Omental fat pad (tissue), 4 donors: ENCODE measurements at places on chromosomes 16 and 17. TPM values are rescaled to one million over a fixed set of nuclear protein-coding genes. Genes with fewer than 3 reads are reported as not detected.

The PRR15L gene
- total RNA-seq, result not detected

The SRSF2 gene
- total RNA-seq, result 208 TPM

The CA10 gene
- not detected for total RNA-seq

The ZFP90 gene
- 12.8 TPM for total RNA-seq

The CHST5 gene
- total RNA-seq, result not detected

The ABI3 gene
- 3.6 TPM for total RNA-seq

The TSPAN10 gene
- total RNA-seq, result 1.0 TPM

The SCARF1 gene
- total RNA-seq, result 24.5 TPM

The ZNF423 gene
- 6.6 TPM for total RNA-seq

The CCL5 gene
- total RNA-seq, result 5.5 TPM

The ODF4 gene
- total RNA-seq, result not detected

The HSD3B7 gene
- 28.1 TPM for total RNA-seq

DNA sequence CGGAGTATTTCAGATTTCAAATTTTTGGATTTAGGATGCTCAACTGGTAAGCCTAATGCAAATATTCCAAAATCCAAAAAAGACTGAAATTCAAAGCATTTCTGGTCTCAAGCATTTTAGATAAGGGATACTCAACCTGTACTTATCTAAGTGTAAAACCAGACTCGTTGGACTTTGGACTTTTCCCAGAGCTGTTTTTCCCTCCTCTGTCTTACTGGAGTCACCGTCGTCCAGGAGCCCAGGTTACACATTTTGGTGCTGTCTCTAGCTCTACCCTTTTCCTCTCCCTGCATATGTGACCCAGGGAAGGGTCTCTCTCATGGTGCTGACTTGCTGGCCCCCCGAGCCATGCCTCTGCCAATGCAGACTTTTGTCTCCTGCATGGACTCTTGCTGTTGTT lies 46.0 kb upstream of the MMP2 start:
- no peak for DNase-seq

GRCh38 chr16:11049396-11050059 lies 105.2 kb downstream of the CLEC16A start:
- no peak for DNase-seq

- DNase-seq, result no peak
These were observed 107.3 kb downstream of the SDK2 start for GRCh38 chr17:73536700-73537605.

- no peak for DNase-seq
These were observed 22.4 kb downstream of the SREBF1 start for GRCh38 chr17:17814162-17815061.

DNA sequence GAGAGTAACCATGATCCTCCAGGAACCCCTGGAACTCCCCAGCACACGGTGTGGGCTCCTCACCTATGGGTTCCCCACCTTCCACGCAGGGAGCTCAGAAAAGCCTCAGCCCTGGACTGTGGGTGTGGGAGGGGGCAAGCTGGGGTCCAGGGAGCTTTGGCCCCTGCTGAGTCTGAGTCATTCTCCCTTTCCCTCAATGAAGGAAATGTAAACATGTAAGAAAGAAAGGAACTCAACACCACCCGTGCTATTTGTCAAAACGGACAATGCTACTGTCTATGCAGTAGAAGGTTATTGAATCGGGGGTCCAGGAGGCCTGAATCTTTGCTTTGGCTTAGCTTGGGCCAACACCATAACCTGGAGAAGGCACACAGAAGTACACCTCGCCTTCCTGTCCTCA lies 222.8 kb downstream of the PMP22 start:
- DNase-seq, result no peak

DNA sequence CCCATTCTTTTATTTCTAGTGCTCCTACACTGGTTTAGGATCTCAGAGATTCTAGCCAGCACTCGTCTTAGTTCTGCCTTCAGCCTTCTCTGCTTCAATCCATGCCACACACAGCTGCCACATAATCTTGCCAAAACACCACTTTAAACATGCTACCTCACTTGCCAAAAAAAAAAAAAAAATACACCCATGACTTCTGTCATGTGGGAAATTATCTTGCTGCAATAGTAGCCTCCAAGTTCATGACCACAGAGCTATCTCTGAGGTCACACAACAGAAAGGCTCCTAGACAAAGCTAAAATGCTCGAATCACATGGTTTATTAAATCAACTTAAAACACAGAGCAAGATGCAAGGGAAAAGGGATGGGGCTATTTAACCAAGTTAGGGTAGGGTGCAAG lies 18.1 kb downstream of the FZD2 start:
- no peak for DNase-seq

- DNase-seq, result no peak
These were observed 2.1 kb downstream of the CD300LG start for GRCh38 chr17:43849116-43849515.

DNA sequence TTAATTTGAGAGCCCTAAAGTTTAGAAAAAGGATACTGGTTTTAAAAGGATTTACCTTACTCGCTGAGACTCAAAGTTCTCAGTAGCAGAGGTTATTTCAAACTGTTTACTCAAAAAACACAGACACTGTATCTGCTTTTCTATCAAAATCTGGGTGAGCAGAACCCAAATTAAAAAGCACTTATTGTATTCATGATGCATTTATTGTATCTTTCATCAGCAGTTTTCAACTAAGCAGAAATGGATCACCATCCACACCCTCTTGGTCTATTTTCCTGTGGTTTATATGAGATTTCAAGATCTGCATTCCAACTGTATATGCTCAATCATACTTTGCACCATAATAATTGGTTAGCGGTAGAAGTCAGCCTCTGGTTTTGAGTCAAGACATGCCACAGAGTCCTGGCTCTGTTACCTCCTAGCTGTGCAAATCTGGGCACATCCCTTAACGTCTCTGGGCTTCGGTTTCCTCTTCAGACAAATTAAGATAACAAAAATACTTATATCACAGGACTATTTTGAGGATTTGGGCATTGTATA lies 109.5 kb downstream of the ASIC2 start:
- no peak for DNase-seq

DNA sequence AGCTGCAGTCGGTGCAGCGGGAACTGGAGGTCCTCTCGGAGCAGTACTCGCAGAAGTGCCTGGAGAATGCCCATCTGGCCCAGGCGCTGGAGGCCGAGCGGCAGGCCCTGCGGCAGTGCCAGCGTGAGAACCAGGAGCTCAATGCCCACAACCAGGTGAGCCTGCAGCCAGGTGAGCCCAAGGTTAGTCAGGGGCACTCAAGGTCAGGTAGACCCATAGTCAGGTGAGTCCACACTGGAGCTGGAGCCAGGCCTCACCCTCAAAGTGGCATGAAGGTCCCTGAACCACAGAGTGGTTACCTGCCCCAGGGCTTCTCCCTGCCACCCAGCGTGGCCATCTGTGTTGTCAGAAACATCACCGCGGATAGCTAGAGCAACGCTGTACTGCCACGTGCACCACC lies 32.2 kb downstream of the PLD6 start:
- no peak for DNase-seq

DNA sequence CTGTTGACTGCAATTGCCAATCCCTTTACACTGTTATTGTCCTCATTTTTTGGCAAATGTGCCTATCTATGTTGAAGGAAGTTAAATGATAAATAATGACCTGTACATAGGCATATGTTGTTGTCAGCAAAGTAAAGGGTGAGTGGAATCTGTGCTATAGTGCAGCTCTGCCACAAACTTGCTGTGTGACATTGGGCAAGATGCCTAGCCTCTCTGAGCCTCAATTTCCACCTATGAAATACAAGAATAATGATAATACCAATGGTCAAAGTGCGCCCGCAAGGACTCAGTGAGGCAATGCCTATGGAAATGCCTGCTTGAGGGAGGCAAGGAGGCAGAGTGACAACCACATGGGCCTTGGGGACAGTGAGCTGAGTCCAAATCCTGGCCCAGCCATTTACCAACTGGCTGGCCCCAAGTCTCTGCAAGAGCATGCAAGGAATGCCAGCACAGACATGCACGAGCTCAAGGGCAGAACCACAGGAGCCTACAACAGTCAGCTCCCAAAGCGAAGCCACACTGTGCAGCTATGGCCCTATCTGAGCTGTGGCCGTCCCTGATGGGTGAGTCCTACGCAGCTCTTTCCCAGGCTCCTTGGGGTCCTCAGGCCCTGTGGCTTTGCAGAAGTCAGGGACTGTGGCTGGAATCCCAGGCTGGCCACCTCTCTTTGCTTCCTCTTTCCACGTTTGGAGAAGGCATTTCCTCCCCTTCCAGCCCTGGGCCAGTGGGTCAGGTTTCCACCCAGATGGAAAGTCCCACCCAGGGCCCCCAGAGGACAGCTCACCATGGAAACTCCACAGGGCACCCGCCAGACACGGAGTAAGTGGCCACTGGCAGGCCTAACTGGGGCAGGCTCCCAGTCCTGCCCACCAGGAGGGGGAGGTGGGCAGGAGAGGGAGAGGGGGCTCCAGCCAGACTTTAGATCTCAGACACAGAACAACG lies 82.1 kb downstream of the ZNF423 start:
- DNase-seq, result no peak

- no peak for DNase-seq
These were observed 4.8 kb upstream of the N4BP1 start for GRCh38 chr16:48614759-48615158.

GRCh38 chr16:89697616-89698331 lies 3.7 kb downstream of the SPATA2L start:
- DNase-seq, result no peak

DNA sequence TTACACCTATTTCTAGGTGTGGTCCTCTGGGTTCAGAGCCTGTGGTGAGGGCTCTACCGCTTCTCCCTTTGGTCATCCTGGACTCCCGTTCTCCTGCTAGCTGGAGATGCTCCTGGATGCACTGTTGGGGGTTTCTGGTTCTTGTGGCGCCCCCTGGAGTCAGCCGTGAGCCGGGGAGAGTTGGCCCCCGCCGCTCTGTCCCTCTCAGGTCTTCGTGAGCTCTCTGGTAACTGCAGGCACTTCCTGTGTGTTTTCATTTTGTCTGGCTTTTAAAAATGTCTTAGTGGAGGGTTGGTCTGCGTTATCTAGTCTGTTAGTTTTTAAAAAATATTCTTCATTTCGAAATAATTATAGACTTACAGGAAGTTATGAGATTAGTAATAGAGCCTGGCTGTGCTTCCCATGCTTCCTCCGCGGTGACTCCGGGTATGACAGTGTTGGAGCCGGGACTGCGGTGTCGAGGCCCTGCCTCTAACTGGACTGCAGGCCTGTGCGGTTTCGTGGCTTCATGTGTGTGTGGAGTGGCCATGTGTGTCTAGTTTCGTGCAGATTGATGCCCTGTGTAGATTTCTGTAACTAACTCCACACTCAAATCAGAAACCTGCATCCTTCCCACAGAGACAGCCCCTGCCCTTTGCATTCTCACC lies 78.0 kb upstream of the ZNF750 start:
- no peak for DNase-seq

DNA sequence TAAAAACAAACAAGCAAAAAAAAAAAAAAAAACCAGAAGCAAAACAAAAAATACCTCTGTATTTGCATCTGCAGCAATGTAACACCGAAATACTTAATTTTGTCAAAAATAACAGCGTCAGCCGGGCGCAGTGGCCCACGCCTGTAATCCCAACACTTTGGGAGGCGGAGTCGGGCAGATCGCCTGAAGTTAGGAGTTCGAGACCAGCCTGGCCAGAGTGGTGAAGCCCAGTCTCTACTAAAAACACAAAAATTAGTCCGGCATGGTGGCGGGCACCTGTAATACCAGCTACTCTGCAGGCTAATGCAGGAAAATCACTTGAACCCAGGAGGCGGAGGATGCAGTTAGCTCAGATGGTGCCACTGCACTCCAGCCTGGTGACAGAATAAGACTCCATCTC lies 683.5 kb upstream of the CA10 start:
- no peak for DNase-seq

- DNase-seq, result no peak
These were observed 10.9 kb upstream of the CACNG4 start for GRCh38 chr17:66953630-66954020.

DNA sequence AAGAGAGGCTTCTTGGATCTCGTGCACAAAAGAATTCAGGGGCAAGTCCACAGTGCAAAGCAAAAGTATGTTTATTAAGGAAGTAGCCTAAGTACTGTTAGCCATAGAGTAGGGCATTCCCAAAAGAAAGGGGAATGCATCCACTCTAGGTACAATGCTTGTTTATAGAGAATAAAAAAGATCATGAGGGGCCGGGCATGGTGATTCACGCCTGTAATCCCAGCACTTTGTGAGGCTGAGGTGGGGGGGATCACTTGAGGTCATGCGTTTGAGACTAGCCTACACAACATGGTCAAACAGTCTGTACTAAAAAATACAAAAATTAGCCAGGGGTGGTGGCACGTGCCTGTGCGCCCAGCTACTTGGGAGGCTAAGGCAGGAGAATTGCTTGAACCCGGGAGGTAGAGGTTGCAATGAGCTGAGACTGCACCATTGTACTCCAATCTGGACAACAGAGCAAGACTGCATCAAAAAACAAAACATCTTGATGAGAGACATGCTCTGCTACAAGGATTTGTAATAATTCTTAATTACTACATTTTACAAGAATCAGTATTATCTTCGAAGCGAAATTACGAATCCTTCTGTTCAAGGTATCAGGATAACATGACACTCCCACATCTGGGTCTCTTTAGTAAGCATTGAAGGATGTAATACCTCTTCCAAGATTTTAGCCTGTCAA lies 191.6 kb downstream of the CPPED1 start:
- no peak for DNase-seq

DNA sequence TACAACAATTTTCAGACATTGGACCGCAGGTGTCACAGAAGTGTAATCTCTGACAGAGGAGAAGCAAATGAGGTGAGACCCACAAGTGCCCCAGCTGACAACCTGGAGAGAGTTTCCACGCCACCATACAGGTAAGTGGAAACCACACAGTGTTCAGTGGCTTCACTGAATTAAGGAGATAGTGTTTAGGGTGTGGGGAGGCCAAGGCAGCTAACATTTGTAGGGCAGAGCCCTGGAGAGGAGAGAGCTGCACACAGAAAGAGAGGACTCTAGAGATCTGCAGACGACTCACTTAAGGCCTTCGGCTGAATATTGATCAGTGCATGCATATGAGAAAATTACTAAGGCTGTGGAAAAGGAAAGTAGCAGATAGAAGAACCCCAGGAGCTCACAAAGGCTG lies 228.9 kb upstream of the TNRC6C start:
- no peak for DNase-seq

- DNase-seq, result no peak
These were observed 15.7 kb downstream of the CRLF3 start for GRCh38 chr17:30808785-30809286.

DNA sequence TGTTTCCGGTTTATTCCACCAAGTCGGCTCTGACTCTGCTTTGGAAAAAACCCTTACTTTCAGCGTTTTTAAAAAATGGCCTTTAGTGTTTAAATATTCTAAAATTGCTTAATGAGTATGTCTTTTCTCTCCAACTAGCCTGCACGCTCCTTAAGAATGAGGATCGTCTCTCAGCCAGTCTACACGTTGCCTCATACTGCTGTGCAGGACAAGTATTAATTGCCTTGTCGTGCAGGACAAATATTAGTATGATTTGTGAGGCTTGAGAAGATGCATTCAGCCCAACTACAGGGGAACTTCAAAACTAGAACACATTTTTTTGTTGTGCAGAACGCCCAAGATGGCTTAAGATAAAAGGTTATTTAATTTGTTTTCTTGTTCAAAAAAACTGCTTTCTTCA lies 61.2 kb downstream of the MARCHF10 start:
- DNase-seq, result no peak

- no peak for DNase-seq
These were observed 418.0 kb downstream of the CA10 start for GRCh38 chr17:51740531-51740930.
